ENCODE measurements at places on chromosomes 5 and 9.
A peak's percentile ranks its signal among the peaks of the same experiment; 100 is the strongest.

GRCh38 chr5:143775258-143775657 is 36.7 kb upstream of the HMHB1 start:
- no peak for DNase-seq

DNA sequence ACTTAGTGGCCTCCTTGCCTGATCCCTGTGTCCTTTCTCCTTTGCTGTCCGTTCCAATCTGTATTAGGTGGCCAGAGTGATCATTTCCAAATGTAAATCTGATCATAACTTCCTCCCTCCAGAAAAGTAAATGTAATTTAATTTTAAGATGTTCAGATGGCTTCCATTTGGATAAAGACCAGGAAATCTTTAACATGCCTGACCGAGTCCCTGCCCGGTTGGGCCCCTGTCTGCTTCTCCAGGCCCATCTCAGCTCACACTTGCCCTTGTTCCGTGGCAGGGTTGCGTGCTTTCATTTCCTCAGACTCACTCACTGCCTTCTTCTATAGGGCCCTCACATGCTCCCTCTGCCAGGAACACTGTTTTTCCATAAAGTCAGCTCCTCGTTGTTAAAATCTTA is 7.6 kb downstream of the MAP3K1 start:
- no peak for DNase-seq

DNA sequence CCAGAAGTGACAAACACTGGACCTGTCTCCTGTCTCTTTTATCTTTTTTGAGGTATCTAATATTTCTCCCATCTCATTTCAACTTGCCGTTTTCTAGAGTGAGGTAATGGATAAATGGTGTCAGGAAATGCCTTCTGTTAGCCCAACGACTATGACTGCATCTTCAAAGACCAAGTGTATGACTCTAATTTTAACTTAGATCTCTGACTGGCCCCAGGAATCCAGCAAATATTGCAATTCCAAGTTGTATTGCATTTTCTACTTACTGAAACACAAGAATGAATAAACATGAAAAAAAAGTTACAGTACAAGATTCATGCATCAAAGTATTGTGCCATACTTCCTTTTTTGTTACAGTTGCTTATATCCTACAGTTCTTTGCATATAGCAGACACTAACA is 26.3 kb downstream of the SLC28A3 start:
- DNase-seq = no peak

DNA sequence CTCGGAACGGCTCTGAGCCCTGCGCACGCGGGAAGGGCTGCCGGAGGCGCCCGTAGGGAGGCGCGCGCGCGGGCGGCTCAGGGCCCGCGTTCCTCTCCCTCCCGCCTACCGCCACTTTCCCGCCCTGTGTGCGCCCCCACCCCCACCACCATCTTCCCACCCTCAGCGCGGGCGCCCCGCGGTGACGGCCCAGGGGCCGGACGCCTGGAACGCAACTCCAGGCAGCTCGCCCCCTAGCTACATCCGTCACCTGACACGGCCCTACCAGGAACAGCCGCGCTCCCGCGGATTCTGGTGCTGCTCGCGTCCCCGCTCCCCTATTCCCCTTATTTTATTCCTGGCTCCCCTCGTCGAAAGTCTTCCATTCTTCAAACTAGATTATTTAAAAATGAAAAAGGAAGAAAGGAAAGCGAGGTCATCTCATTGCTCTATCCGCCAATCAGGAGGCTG is at the start of gene CDKN2B-AS1:
Gene CDKN2B-AS1, plus strand, starts transcription at position 236 of the 450 bp plus-strand sequence.
- peak; percentile 36 for DNase-seq

- no peak for DNase-seq
Measured at GRCh38 chr5:174852143-174852542, 127.8 kb downstream of the MSX2 start.

GRCh38 chr5:151081431-151082281 is 822 bp upstream of the TNIP1 start:
- no peak for DNase-seq

- DNase-seq = no peak
Measured at GRCh38 chr9:100739208-100739607, 161.3 kb downstream of the CAVIN4 start.

GRCh38 chr5:124546643-124547042 is 199.8 kb downstream of the ZNF608 start:
- no peak for DNase-seq

DNA sequence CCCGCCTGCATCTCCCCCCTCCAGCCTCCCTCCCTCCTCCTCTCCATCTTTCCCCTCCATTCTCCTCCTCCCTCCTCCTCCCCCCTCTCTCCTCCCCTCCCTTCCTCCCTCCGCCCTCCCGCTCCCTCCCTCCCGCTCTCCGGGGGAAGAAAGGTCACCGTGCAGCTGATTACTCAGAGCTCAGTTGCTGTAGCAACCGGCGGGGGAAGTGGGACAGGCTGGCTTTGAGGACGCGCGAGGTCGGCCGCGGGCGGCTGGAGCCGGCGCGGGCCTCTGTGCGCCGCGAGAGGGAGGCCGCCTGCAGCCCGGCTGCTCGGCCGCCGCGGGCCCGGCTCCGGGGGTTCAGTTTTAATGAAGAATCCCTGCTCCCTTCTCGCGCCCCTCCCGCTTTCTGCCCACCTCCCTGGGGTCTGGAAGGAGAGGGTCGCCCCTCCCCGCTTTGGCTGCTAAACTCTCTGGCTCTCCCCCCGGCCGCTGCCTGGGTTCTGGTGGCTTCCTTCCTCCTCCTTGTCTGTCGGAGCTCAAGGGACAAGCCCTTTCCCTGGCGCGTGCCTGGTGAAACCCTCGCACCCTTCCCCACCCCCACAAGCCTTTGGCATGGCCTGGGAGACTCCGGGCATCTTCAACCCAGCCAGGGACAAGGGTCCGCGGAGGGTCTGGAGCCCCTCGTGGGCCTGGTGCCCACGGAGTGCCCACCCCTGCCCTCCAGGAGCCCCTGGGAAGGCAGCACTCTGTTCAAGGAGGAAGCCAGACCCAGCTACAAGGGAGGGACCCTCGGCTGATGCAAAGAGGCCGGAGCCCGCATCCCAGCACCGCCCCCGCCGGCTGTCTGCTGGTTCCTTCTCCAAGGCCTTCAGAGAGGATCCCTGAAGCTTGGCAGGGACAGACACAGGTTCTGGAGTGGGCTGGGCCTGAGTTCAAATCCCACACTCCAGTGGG is 160.3 kb downstream of the C9orf50 start:
- DNase-seq = peak; percentile 99

DNA sequence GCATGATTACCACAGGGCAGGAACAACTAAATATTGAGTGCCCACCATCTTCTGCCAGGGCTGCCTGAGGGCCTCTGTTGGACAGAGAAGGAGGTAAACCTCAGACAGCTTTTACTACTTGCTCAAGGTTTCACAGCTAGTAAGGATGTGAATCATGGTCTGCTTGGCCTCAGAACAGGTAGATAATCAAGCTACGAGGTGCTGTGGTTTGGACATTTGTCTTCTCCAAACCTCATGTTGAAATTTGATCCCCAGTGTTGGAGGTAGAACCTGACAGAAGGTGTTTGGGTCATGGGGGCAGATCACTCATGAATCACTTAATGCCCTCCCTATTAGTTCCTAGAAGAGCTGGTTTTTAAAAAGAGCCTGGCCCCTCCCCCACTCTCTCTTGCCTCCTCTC is 541.2 kb upstream of the TRPC7 start:
- DNase-seq = no peak

- DNase-seq = no peak
Measured at GRCh38 chr9:133763272-133764183, 25.4 kb upstream of the SARDH start.

- DNase-seq = no peak
Measured at GRCh38 chr5:55603922-55604321, 69.2 kb upstream of the PLPP1 start.

GRCh38 chr5:163635631-163636030 is 130.2 kb downstream of the MAT2B start:
- DNase-seq = no peak

- no peak for DNase-seq
Measured at GRCh38 chr9:6956879-6957278, 199.1 kb downstream of the KDM4C start.
